ENCODE measurements at places on chromosomes 16 and 17. TPM values are rescaled to one million over a fixed set of nuclear protein-coding genes. Genes with fewer than 3 reads are reported as not detected.

RTN4RL1 gene
- total RNA-seq: 2.9 TPM

HSPB9 gene
- not detected for total RNA-seq

SYCE1L gene
- 9.0 TPM for total RNA-seq

USP6 gene
- 0.10 TPM for total RNA-seq

SPATA22 gene
- total RNA-seq: not detected

CCDC154 gene
- total RNA-seq: 0.28 TPM

STX1B gene
- total RNA-seq: 0.91 TPM

DHRS11 gene
- 11.8 TPM for total RNA-seq

EFCAB5 gene
- 0.96 TPM for total RNA-seq

TMEM92 gene
- total RNA-seq: 1.1 TPM

MFAP4 gene
- total RNA-seq: not detected

CFAP97D1 gene
- not detected for total RNA-seq

CACNB1 gene
- total RNA-seq: 7.7 TPM

NPIPA5 gene
- 26.0 TPM for total RNA-seq

KCNJ18 gene
- total RNA-seq: not detected

CDT1 gene
- total RNA-seq: 16.6 TPM

EXOSC6 gene
- 83.9 TPM for total RNA-seq

KRTAP9-2 gene
- not detected for total RNA-seq

EDC4 gene
- 51.3 TPM for total RNA-seq

RRAD gene
- not detected for total RNA-seq

MYH1 gene
- not detected for total RNA-seq

TOX3 gene
- total RNA-seq: not detected

GINS3 gene
- total RNA-seq: 4.2 TPM

CD300E gene
- total RNA-seq: not detected

MRTFB gene
- total RNA-seq: 33.3 TPM

KRT16 gene
- total RNA-seq: 109 TPM

RGS11 gene
- 3.6 TPM for total RNA-seq

WNT9B gene
- not detected for total RNA-seq

MYCBPAP gene
- total RNA-seq: 0.19 TPM

OR1F1 gene
- total RNA-seq: not detected

REXO5 gene
- 6.1 TPM for total RNA-seq

SNX20 gene
- not detected for total RNA-seq

KRT24 gene
- total RNA-seq: not detected

SCGB1C2 gene
- not detected for total RNA-seq

HS3ST3B1 gene
- 3.8 TPM for total RNA-seq

KCNH4 gene
- not detected for total RNA-seq

ABCC11 gene
- total RNA-seq: 0.20 TPM

MYH11 gene
- not detected for total RNA-seq

FBXL16 gene
- total RNA-seq: 40.5 TPM

C17orf113 gene
- 0.81 TPM for total RNA-seq

CCL7 gene
- not detected for total RNA-seq
